ENCODE measurements at places on chromosomes 1 and 21. TPM values are rescaled to one million over a fixed set of nuclear protein-coding genes. Genes with fewer than 3 reads are reported as not detected.

- H3K36me3 ChIP-seq, result peaks cover 39% of the 10 kb centered on the region
- no peak overlapping the region for H3K4me3 ChIP-seq
- H3K27me3 ChIP-seq, result no peaks in the 10 kb centered on the region
- peaks cover 16% of the 10 kb centered on the region for H3K4me1 ChIP-seq
- no peak for DNase-seq
Observed at GRCh38 chr1:145990249-145990855, 6.0 kb downstream of the TXNIP start.

DNA sequence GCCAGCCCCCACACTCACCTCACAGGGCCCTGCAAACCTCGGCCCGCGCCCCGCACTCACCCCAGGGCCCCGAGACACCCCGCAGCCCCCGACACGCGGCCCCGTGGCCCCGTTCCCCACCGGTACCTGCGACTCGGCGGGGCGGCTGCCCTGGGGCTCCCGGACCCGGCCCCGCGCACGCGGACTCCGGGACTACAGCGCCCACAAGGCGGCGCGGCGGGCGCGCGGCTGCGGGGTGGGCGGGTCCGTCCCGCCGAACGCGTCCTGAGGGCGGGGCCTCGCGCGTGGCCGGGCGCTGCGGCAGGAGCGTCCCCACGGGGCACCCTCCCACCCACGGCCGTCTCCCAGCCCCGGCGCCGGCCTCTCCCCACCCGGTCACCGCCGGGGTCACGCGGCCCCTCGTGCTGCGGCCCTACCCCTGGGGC is at the start of gene SLC19A1:
Gene SLC19A1, minus strand, starts transcription at position 199 of the 425 bp plus-strand sequence. CDS start 4,481 bp downstream, outside the sequence.
- DNase-seq, result peak; percentile 97
- no peaks in the 10 kb centered on the region for H3K27me3 ChIP-seq
- H3K27ac ChIP-seq, result peak within 1 kb of the TSS; percentile 39
- H3K4me1 ChIP-seq, result no peaks in the 10 kb centered on the region
- H3K4me3 ChIP-seq, result peak within 1 kb of the TSS; percentile 45
- no peaks in the 10 kb centered on the region for H3K36me3 ChIP-seq

GRCh38 chr1:175463853-175464252 is 271.3 kb upstream of the KIAA0040 start:
- no peaks in the 10 kb centered on the region for H3K4me1 ChIP-seq
- no peaks in the 10 kb centered on the region for H3K27me3 ChIP-seq
- H3K36me3 ChIP-seq, result no peaks in the 10 kb centered on the region
- DNase-seq, result no peak

GRCh38 chr1:119748040-119748439 is 20.7 kb downstream of the HMGCS2 start:
- H3K27me3 ChIP-seq, result no peaks in the 10 kb centered on the region
- H3K27ac ChIP-seq, result no peak overlapping the region
- no peaks in the 10 kb centered on the region for H3K4me1 ChIP-seq
- H3K36me3 ChIP-seq, result no peaks in the 10 kb centered on the region

DNA sequence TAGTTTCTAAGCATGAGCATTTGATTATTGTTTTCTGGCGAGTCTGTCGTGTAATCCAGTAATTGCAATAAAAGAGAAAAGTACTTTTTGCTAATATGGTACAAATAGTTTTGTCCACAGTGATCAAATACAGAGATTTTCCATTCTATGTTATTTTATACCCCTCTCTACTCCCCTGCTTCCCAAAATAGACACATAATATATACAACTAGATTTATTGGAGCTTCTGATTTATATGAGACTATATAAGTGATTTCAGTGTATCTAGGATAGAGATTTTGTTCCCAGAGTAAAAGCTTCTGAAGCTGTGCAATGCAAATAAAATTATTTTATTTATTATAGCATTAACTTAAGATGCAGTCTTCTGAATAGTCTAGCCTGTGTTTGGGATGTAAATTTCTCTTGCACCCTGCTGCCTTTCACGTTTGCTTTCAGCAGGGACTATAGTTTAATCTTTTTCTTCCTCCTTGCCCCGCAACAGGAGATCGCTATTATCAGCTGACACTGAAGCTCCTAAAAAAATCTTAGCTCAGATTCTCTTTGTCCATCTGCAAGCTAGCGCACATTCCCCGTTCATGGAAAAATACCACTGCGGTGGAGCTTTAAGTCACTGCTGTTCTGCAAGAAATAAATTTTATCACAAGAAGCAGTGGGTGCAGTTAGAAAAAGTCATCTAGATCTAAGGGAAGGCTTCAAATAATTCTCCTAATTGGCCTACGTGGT is 273.3 kb downstream of the DISC1 start:
- H3K4me1 ChIP-seq, result no peaks in the 10 kb centered on the region
- DNase-seq, result no peak
- H3K27me3 ChIP-seq, result no peaks in the 10 kb centered on the region
- H3K36me3 ChIP-seq, result no peaks in the 10 kb centered on the region
- no peak overlapping the region for H3K27ac ChIP-seq

DNA sequence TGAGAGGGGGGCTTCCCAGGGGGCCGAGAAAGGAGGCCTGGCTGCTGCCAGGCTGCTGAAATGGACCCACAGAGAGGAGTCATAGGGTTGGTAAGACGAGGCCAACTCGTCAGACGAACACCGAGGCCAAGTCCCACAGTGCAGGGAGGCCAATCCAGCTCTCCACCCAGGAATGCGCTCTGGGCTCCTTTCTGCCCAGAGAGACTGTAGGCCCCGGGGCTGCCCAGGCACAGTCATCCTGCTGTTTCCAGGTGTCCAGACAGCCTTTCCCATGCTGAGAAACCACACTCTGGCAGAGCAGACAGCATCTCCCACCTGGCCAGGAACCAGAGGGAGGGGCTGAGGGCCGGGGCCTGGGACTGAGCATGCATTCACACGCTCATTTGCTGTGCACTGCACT is 26.7 kb upstream of the RSPO1 start:
- no peaks in the 10 kb centered on the region for H3K27me3 ChIP-seq
- no peaks in the 10 kb centered on the region for H3K4me1 ChIP-seq
- no peak overlapping the region for H3K4me3 ChIP-seq
- DNase-seq, result no peak

IL6R gene
- 5.1 TPM for polyA plus RNA-seq

TUFT1 gene
- polyA plus RNA-seq, result 7.9 TPM

CDC20 gene
- polyA plus RNA-seq, result 31.6 TPM

MRPL9 gene
- polyA plus RNA-seq, result 118 TPM

TCP10L gene
- polyA plus RNA-seq, result 0.81 TPM

All from left lung (tissue), 14 donors.